ENCODE measurements at places on chromosomes 11 and 22.

GRCh38 chr22:19970479-19971275 is 29.1 kb upstream of the TXNRD2 start:
- DNase-seq, result peak; percentile 83

DNA sequence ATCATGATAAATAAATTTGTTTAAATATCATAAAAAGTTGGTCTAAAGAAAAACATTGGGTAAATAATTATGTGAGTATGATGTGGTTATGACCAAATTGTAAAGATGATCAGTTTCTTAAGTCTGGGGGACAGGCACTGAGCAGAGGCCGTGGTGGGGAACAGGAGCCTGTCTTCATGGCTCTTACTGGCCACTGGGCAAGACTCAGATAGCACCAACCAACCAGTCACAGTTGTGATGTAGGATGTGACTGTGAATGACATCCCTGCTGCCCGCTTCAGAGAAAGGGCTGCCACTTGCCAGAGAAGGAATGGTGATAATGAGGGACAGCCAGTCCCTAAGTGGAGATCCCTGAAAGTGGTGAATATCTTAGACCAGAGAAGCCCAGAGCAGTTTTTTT is 7.0 kb downstream of the PTPRJ start:
- DNase-seq, result no peak

DNA sequence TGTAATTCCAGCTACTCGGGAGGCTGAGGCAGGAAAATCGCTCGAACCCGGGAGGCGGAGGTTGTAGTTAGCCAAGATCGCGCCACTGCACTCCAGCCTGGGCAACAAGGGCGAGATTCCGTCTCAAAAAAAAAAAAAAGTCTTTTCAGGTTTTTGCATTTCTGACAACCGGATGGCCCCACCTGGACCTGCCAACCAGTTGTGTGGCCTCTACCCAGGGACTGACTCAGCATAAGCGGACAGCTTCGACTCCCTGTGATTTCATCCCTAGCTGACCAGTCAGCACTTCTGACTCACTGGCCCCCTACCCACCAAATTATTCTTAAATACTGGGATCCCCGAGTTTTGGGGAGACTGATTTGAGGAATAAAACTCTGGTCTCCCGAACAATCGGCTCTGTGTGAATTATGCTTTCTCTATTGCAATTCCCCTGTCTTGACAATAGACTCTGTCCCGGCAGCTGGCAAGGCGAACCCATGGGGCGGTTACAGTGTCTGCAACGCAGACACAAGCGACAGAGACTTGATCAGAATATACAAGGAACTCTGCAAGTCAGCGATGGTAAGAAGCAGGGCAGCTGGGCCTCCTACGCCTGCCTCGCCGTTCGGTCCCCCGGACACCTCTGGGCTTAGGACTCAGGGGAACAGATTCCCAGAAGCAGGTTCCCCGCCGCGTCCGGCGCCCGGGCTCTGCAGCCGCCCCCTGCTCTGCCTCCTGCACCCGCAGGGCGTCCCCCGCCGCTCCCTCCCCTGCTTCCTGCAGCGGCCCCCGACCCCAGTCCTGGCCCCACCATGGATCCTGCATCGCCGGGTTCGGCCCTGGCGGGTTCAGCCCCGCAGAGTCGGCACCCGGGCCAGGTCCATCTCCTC is 741 bp upstream of the TALDO1 start:
- DNase-seq, result no peak

GRCh38 chr11:61404641-61405040 is 12.3 kb downstream of the TMEM216 start:
- no peak for DNase-seq

DNA sequence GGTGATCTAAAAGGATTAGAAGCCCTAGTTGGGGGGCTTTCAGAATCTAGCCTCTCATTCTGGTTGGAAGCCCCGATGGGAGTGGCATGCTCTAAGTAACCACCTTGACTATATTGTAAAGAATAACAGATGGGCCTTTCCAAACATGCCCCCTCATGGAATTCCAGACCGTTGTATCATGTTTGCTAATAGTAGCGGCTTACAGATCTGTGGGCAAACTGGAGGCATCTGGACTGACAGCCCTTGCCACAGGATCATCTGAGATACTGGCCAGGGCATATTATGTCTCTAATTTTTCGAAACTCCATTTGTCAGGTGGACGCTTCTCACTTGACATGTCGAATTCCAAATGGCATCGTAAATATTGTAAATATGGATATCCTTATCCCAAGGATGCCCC is 10.5 kb downstream of the APIP start:
- DNase-seq, result no peak

- DNase-seq, result no peak
Measured at GRCh38 chr11:16896729-16897469, 117.3 kb downstream of the PLEKHA7 start.

GRCh38 chr22:26466196-26466595 is 17.4 kb downstream of the HPS4 start:
- no peak for DNase-seq

DNA sequence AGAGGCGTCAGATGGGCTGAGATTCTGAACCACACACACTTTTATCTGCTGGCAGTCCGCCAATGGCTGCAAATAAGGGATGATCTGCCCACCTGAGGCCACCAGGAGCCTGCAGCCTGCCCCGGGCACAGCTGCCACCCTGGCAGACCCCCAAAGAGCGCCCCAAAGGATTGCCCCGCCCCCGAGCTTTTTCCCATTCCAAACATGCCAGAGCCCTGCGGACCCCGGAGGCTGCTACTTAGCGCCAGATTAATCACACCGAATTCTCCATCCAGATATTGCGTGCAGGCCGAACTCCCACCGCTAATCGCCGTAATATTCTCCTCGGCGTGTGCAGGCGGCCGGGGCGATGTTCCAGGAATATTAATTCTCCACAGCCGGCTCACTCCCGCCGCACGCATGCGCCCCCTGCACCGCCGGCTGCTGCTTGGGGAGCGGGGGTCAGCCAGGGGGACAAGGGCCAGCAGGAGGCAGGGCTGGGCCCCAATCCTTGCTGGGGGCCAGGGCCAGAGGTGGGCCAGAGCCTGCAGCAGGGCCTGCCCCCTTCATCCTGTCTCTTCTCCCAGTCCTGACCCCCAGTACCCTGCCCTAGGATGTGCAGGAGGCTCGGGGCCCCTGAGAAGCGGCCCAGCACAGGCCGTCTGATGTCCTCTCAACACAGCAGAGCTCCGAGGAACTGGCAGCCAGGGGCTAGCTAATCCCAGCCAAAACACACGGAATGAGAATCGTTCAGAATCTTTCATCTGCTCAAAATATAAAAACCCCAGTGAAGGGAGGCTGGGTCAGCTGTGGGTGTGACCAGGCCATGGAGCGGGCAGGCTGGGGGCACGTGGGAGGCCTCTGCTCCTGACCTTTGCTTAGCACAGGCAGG is 19.5 kb upstream of the TCF20 start:
- DNase-seq, result no peak

GRCh38 chr22:49481659-49482399 is 345.8 kb downstream of the BRD1 start:
- DNase-seq, result no peak

GRCh38 chr22:41535244-41535643 is 9.0 kb downstream of the POLR3H start:
- no peak for DNase-seq

GRCh38 chr11:6611092-6611962 is 689 bp downstream of the TAF10 start:
- peak; percentile 21 for DNase-seq
